NCI-H187 (cell line): ENCODE measurements at places on chromosomes 16 and 17.

DNA sequence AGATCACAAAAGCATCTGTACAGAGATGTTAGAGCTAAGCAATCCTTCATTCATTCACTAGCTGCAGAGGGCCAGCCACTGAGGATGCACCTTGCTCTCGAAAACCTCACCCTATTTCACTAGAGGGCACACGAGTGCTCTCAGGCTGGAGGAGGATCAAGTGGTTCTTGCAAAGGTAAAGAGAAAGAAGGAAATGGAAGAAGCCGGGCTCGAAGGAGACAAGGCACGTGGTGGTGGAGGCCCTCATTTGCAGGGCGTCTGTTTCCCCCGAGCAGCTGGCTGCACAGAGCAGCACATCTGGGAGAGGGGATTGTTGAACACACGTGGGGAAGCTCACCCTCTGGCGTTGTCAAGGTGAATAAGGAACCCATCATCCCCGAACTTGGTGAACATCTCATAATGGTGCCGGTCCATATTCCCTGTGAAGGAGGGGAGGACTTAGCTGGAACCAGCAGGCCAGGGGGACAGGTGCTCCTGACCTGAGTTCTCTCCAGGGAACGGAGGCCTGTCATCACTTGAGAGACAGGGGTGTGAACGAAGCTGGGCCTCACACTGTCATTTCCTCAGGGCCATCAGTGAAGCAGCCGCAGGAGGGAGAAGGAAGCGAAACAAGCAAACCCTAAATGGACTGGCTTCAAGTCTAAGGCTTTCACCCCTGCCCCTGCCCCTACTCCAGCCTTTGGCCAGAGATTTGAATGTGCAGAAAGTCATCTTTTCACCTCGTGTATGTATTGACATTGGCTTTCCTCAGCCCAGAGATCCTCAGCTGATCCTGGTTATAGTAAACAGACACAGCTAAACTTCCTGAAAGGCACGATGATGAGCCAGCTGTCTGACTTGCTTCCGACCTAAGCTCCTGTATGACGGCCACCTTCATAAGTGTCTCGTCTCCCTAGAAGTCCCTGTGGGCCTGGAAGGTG lies 27.6 kb downstream of the PRKAR1A start:
- peak; percentile 41 for DNase-seq

DNA sequence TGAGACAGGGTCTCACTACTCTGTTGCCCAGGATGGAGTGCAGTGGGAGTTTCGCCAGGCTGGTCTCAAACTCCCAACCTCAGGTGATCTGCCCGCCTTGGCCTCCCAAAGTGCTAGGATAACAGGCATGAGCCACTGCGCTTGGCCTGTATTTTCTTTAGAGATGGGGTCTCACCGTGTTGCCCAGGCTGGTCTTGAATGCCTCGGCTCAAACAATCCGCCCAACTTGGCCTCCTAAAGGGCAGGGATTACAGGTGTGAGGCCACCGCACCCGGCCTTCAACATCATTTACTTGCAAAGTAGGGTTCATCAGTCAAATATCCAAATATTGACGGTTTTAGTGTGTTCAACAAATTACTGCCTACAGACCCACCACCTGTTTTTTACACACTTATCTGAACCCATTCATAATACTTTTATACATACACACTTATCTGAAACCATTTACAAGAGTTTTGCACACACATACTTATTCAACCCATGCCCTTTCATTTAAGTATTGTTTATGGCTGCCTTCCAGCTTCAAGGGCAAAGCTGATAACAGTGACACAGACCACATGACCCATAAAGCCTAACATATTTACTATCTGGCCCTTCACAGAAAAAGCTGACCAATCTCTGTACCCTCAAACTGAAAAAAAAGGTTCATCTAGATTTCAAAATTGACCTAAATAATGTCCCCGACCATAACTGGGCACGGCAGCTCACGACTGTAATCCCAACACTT lies 11.9 kb downstream of the TMEM170A start:
- no peak for DNase-seq

- no peak for DNase-seq
These were observed 136.5 kb upstream of the CCL2 start for GRCh38 chr17:34118564-34118963.

DNA sequence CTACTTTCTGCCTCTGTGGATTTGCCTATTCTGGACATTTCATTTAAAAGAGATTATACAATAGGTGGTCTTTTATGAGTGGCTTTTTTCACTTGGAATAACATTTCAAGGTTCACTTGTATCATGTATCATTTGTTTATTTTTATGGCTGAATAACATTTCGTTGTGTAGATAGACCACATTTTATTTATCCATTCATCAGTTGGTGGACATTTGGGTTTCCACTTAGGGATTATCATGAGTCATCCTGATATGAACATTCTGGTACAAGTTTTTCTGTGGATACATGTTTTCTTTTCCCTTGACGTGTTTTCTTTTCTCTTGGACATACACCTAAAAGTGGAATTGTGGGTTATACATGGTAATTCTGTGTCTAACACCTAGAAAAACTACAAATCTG lies 25.3 kb downstream of the PRSS54 start:
- no peak for DNase-seq

DNA sequence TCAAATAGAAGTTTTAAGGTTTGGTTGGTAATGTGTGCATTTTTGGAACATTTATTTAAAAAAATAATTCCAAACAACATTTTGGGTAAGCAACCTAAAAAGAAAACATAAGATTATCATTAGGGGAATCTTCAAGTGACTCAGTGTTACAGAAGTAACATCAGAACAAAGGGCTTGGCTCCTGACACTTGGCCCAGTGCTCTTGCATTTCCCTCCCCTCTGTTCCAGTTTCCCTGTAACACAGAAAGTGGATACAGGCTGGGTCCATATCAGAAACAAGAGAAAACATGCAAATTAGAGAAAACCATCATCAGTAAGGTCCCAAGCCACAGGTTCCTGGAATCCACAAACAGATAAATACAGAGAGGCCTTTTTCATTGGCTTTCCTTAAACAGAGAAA lies 40.1 kb downstream of the SKAP1 start:
- no peak for DNase-seq

GRCh38 chr17:31494259-31495021 lies 103.0 kb downstream of the RAB11FIP4 start:
- DNase-seq: no peak

- no peak for DNase-seq
These were observed 27.6 kb downstream of the RMI2 start for GRCh38 chr16:11372829-11373306.

- DNase-seq: no peak
These were observed 207.2 kb downstream of the ENGASE start for GRCh38 chr17:79281803-79282202.

- no peak for DNase-seq
These were observed 11.2 kb upstream of the COG7 start for GRCh38 chr16:23464196-23464595.

- DNase-seq: no peak
These were observed 2.4 kb downstream of the CHMP1A start for GRCh38 chr16:89655062-89655643.

DNA sequence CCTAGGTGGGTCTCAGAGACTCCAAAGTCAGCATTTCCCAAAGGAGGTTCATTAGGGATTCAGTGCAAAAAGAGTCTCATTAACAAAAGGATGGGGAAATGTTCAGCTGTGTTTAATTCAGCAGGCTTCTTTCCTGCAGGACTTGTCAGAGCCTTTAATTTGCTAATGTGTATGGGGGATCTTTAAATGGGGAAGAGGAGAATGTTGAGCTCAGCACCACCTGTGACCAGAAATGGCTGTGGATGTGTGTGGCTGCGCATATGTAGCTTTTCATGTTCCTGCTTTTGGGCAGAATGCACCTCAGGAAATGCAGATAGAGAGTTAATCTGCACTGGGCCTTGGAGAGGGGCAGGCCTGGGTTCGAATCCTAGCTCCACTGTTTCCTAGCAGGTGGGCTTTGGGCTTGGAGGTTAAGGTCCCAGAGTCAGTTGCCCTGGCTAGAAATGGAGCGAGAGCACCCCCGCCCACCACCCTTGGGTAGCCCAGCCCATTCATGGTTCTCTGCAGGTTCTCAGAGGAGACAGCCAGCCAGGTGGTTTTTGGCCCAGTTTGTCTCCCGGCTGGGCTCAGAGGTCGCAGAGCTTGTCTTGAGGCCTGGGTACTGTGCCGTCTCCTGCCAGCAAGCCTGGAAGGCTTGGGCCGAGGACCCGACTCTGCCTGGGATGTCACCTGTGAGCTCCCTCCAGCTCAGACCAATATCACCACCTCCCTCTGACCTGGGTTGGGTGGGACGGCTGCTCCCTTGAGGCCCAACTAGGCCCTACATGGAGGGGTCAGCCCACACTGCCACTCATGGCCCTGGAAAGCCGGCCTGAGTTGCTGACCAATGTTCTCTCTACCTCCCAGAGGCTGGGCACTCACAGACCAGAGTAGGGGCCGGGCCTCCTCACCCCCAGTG lies 9.3 kb downstream of the ADCY7 start:
- no peak for DNase-seq

DNA sequence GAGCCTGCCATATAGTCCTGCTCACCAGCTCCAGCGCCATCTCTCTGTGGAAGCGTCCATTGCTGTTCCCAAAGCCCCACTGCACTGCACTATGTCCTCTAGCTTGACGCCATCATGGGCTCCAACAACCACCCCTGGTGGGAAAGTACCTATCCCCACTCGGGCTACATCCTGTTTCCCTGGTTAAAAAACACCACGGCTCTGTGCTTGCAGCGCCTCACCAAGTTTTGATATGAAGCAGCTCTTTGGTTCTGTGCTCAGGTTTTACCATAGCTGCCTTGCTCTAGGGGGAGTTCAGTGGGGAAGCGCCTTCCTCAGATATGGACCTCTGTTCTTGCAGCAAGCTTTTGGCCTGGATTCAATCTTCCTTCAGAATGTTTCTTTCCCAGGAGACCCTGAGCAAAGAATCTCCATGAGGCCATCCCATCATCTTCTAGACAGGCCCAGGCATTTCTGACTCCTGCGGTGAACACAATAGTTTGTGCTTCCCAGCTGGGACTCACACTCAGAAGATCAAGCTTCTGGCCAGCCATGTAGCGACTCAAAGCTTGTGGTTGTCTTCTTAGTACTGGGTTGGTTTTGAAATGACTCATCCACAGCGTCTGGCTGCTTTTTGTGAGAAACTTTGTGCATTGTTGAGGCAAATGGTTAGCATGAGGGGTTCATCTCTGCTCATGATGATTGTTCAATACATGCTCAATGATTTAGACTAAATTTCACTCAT lies 39.5 kb downstream of the DYNLRB2 start:
- DNase-seq: no peak

DNA sequence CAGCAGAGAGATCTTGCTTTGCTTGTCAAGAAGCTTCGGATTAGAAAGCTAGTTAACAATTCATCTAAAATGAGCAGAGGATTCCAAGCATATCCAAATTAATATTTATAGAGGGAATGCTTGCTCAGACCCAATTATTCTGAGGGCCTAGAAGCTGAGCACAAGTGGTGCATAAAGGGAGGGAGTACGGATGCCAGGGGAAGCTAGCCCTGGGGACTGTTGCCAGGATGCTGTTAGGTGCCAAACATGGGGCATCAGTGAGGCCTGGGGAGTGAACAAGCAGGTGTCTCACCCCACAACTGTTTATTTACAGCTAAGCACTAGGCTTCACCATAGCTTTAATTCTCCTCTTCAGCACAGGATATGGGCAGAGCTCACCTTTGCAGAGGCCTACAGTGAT lies 684.1 kb upstream of the C16orf82 start:
- no peak for DNase-seq

DNA sequence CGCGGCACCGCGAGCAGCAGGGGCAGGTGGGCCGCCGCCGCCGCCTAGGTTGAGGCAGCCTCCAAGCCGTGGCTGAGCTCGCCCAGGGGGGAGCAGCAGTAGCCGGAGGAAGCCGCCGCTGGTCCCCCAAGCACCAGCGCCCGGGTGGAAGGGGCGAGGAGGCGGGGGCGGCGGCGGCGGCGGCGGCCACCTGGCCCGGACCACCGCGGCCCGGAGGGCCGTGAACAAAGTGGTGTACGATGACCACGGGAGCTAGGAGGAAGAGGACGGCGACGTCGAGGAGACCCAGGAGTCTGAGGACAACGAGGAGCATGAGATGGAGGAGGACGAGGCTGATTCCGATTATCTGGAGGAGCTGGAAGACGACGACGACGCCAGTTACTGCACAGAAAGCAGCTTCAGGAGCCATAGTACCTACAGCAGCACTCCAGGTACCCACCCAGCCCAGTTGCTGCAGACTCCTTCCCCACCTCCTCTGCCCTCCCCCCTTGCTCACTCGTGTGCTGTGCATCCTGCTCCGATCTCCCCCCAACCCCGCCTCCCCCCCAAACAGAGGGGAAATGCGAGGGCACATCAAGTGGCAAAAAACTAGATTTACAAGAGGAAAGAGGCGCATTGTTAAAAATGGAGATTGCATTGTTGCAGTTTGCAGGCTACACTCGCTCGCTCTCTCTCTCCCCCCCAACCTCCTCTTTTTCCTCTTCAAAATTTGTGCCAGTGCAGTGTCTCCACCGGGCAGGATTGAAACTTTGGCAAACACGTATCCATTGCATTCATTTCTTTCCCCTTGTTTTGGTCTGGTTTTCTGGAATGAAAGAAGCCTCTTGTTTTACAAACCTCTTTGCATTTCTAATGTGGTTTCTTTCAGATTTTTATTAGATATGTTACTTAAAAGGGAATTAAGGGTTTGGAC lies 41.8 kb upstream of the AMZ2 start:
- DNase-seq: no peak

- DNase-seq: peak; percentile 40
These were observed 9.2 kb downstream of the FSCN2 start for GRCh38 chr17:81537343-81537855.

GRCh38 chr16:76941113-76941512 lies 249.9 kb upstream of the MON1B start:
- no peak for DNase-seq

- no peak for DNase-seq
These were observed 3.6 kb downstream of the CLEC19A start for GRCh38 chr16:19288872-19289799.

- no peak for DNase-seq
These were observed 2.0 kb upstream of the SCN4A start for GRCh38 chr17:63974594-63975192.

GRCh38 chr16:3358871-3359270 lies 3.2 kb downstream of the OR2C1 start:
- no peak for DNase-seq

- no peak for DNase-seq
These were observed 930.9 kb upstream of the CDH8 start for GRCh38 chr16:62967163-62967562.

DNA sequence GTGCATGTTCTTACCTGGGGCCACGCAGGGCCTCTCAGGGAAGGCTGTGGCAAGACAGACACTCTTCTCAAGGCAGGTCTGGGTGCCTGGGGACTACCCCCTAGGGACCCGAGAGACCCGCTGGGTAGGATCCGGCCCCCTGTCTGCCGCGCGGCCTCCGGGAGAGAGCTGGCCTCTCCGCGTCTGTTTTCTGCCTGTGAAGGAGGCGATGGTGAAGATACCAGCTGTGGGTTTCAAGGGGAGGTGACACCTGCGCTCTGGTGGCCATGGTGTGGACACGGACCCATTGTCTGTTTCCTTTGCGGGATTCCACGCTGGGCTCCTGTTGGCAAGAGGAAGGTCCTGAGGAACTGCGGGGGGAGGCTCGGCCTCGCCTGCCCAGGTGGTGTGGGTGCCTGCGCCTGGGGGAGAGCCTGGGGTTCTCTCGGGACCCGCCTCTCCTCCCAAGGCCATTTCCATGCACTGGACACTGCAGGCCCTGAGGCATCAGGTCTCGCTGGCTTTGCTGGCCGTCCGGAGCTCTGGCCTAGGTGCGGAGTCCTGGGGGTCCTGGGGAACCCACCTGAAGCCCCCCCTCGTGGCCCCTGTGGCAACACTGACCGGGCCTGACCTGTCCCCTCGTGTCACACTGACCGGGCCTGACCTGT lies 12.2 kb upstream of the METRNL start:
- DNase-seq: no peak
